ENCODE measurements at places on chromosomes 5 and 9. TPM values are rescaled to one million over a fixed set of nuclear protein-coding genes. Genes with fewer than 3 reads are reported as not detected.

Gene SIT1
- total RNA-seq = 0.82 TPM

Gene SMIM32
- not detected for total RNA-seq

Gene BTNL8
- total RNA-seq = 4.3 TPM

Gene NIPSNAP3A
- total RNA-seq = 40.5 TPM

Gene PCDHGA5
- total RNA-seq = 2.7 TPM

Gene ST8SIA4
- 5.5 TPM for total RNA-seq

Gene RAB3C
- 0.33 TPM for total RNA-seq

Gene MELK
- total RNA-seq = 0.49 TPM
